ENCODE measurements at places on chromosomes 11 and 22.
A peak's percentile ranks its signal among the peaks of the same experiment; 100 is the strongest.

GRCh38 chr11:2699185-2699530, 636 bp downstream of the KCNQ1OT1 start:
- DNase-seq: no peak

GRCh38 chr11:13215149-13215548, 62.4 kb upstream of the BMAL1 start:
- no peak for DNase-seq

- no peak for DNase-seq
These were observed 2.1 kb downstream of the EHD1 start for GRCh38 chr11:64876229-64876750.

GRCh38 chr22:37218399-37218770, 6.1 kb upstream of the SSTR3 start:
- no peak for DNase-seq

- peak; percentile 12 for DNase-seq
These were observed 10.5 kb downstream of the ELFN2 start for GRCh38 chr22:37416827-37417226.

DNA sequence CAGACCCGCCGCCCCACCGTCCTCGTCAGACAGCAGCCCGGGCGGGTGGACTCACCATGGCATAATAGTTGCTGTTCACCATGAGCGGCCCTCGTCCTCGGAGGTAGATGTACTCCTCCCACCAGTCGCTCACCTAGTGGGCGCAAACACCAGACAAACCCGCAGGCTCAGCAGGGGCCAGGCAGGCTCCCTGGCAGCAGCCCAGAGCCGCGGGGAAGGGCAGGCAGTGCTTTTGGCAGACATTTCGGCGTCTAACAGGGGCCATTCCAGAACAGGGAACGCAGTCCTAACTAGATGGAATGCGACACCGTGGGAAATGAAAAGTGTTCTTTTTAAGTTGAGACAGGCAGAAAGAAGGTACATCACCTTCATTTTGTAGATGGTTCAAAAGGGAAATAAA, 44.9 kb downstream of the CPT1A start:
- no peak for DNase-seq

DNA sequence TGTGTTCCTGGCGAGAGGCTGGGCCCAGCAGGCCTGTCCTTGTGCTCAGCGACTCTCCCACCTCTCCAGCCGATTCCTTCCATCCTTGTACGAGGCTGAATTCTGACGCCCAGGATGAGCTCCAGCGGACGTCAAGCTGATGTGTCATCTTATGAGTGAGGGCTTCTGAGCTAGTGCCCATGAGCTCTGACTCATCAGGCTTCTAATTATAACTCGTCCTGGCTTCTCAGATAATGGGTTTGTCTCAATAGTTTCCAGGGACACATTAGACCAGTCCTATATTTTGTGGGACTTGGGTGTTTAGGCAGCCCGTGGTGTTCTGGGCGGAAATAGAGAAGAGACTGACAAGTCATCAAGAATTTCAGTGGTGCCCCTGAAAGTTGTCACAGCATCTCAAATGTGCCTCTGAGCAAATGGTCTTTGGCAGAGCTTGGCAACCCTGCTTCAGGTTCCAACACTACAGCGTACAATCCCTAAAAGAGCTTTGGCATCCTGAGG, 108.2 kb upstream of the CD44 start:
- no peak for DNase-seq

- DNase-seq: no peak
These were observed 24.4 kb downstream of the HORMAD2 start for GRCh38 chr22:30104501-30105156.

DNA sequence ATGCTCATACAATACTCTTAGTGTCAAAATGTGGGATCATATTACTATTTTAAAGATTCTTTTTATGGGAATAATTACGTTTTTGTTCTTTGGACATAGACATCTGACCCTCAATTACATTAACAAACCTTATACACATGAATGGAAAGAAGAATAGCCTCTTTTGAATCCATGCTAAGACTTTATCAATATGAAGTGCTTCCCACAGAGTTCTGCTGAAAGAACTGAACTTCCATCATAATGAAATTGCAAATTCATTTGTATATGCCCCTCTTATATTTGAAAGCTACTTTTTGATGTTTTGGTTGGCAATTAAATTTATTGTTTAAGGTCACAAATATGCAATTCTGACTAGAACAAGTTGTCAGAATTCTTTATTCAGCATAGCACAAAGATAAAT, 254.9 kb downstream of the TMEM135 start:
- no peak for DNase-seq

- no peak for DNase-seq
These were observed 6.0 kb downstream of the SYT9 start for GRCh38 chr11:7257724-7258123.

DNA sequence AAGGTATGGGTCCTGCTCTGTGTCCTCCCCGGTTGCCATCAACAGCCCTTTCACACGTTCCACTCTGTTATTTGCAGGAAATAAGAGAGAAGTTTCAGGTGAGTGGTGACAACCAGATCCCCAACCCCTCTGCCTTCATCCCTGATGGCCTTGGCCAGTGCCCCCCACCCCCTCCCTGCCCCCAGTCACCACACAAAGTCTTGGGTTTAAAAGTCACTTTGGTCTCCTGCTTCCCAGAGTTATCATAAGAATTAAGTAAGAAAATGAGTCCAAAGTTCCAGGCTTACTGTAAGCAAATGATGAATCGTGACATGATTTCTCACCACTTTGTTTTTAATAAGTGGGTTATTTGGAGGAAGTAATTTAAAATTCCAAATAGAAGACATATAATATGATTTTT, 9.2 kb upstream of the OAF start:
- DNase-seq: no peak

DNA sequence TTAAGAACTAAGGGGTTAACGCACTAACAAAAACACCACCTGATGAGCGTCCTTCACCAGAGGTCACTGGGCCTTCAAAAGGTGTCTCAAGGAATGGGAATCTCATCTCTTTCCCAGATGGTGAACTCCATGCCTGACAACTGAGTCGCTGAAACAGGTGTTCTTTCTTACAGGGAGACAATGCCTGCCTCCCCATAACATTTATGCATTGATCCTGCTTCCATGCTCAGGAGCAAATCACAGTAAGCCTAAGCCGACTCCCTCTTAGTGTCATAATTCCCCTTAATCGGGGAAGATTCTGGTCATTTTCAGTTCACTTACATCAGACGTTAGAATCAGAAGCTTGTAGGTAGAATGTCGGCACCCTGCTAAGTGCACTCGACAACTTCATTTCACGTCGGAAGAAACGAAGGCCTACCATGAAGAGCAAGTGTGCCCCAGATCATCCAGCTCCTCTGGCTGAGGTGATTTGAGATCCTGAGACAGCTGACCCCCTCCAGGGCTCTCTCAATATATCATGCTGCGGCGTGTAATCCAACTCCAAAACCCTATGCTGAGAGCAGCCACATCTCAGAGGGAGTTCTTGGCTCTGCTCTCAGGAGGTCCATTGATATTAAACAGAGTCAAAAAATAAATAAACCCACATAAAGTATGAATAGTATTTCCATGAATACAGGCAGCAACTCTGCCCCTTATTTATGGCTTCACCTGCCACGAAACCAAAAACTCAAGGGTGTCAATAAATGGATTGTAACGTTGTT, 163.1 kb downstream of the LARGE1 start:
- no peak for DNase-seq

DNA sequence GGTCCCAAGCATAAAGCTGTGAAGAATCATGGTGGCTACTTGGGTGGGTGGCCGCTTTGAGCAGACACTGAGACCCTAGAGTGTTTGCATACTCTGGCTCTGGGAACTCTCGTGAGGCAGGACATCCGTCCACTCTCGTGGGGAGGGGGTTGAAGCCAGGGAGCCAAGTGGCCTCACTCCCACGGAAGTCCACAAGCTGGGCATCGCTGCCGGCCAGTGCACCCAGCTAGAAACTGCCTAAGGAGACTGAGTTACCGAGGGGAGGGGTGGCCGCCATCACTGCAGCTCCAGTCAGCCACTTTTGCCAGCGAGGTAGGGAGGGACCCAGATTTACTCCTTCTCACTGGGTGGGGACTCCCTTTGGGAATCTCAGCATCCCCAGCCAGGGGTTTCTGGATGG, 20.5 kb downstream of the MRGPRX2 start:
- DNase-seq: no peak

- no peak for DNase-seq
These were observed 117.2 kb upstream of the TIMP3 start for GRCh38 chr22:32684148-32684821.

DNA sequence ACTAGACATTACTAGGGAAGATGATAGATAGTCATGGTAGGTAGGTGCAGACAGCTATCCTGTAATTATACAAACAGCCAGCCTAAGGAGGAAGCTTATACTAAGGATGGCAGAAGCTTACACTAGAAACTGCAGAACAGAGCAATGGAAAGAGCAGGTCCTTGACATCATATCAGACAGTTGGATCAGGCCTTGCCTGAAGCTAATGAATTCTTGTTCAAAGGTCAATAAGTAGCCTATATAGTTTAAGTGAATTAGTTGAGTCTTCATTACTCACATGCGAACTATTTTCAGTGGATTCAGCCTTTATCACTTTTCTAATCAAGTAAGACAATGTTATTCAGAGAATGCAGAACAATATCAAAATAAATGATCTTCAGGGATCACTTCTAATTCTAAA, 22.3 kb upstream of the GRK3 start:
- no peak for DNase-seq

- peak; percentile 14 for DNase-seq
These were observed 39.0 kb downstream of the ADAMTS8 start for GRCh38 chr11:130389335-130389935.

GRCh38 chr22:50547263-50547985, 1.7 kb downstream of the KLHDC7B start:
- DNase-seq: no peak

GRCh38 chr11:11389238-11389637, 36.2 kb upstream of the CSNK2A3 start:
- no peak for DNase-seq

- no peak for DNase-seq
These were observed 43.3 kb upstream of the SORL1 start for GRCh38 chr11:121408830-121409229.

DNA sequence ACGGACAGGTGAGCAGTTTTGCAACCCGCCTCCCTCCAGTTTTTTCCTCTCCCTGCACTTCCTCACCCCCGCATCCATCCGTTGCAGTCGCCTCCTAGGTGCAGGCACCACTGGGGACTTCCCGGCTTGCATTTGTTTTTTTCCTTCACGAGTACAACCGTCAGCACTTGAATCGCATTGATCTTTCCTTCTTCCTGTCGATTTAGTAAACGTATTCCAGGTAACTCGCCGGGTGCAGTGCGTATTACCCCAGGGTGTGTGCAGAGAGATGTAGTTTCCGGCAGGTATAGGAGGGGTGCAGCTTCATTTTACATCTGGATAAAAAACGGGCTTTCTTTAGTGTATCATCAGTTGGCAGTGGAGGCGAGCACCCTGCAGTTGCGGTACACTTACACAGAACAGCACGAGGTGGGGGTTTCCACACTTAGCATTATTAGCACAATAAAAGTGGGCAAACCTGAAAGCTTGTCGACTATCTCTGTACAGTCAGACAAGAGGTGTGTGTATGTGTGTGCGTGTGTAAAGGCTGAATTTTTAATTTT, at the start of gene SORL1-AS1:
SORL1-AS1 (minus strand) TSS at position 359 of the 542 bp plus-strand sequence.
- no peak for DNase-seq

- no peak for DNase-seq
These were observed 95.0 kb downstream of the PDHX start for GRCh38 chr11:35011389-35011788.

GRCh38 chr22:17523925-17524324, 39.4 kb upstream of the SLC25A18 start:
- no peak for DNase-seq
